ELF-1 (cell line): ENCODE measurements at places on chromosomes 11 and 22.

GRCh38 chr11:40246983-40247382 lies 1212.5 kb downstream of the LRRC4C start:
- peak; percentile 24 for DNase-seq

- DNase-seq = no peak
Measured at GRCh38 chr11:60307507-60308195, 19.4 kb upstream of the MS4A6E start.

DNA sequence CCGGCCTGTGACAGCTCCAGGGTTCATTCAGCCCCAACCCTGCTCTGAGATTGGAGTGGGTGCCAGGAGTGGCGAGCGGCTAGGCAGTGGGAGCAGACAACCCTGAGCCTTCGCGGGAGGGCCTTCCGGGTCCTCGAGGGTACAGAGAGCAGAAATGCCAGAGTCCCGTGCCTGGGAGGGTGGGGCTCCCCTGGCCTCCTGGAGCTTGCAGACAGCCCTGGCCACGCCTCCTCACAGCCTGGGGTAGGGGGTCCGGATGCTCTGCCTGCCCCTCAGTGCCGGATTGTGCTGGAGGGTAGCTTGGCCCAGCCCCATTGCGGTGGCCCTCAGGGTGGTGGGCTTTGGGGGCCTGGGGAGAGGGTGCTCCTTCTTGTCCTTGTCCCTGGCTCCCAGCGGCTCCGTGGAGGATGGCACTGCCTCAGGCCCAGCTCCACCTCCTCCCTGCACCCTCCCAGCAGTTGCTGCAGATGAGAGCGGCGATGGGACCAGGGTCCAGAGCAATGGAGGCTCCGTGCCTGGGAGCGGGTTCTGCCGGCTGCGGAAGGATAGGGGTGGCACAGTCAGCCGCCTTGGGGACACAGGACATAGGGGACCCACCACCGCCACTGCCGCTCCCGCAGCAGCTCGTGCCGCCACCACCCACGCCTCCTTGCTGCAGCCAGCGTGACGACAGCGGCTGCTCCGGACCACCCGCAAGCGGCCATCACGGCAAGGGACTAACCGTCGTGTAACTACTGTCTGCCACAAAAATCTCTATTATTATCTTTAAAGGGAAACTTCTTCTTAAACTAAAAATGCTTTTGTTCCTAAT lies 34.9 kb upstream of the OR10G7 start:
- DNase-seq = peak; percentile 45

- DNase-seq = no peak
Measured at GRCh38 chr22:44561139-44561840, 63.3 kb upstream of the RTL6 start.

GRCh38 chr22:41034706-41035105 lies 57.7 kb upstream of the EP300 start:
- no peak for DNase-seq

GRCh38 chr11:95456714-95457491 lies 225.9 kb upstream of the SESN3 start:
- DNase-seq = no peak

DNA sequence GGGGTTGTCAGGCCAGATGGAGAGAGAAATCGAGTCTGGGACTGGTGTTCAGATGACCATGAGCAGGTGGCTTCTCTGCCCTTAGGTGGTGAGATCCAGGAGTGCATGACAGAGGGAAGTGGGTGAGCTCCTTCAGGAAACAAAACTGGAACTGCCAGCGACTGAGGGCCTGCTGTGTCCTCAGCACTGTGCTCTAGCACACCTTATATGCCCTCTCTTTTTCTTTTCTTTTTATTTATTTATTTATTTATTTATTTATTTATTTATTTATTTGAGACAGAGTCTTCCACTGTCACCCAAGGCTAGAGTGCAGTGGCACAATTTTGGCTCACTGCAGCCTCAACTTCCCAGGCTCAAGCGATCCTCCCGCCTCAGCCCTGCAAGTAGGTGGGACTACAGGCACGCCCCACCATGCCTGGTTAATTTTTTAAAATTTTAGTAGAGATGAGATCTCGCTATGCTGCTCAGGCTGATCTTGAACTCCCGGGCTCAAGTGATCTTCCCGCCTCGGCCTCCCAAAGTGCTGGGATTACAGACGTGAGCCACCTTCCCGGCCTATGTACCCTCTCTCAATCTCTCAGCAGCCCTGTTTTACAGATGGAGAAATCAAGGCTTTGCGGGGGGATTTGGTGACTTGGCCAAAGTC lies 14.8 kb upstream of the RASD2 start:
- DNase-seq = no peak

- no peak for DNase-seq
Measured at GRCh38 chr11:48125866-48126265, 90.7 kb upstream of the OR4B1 start.

DNA sequence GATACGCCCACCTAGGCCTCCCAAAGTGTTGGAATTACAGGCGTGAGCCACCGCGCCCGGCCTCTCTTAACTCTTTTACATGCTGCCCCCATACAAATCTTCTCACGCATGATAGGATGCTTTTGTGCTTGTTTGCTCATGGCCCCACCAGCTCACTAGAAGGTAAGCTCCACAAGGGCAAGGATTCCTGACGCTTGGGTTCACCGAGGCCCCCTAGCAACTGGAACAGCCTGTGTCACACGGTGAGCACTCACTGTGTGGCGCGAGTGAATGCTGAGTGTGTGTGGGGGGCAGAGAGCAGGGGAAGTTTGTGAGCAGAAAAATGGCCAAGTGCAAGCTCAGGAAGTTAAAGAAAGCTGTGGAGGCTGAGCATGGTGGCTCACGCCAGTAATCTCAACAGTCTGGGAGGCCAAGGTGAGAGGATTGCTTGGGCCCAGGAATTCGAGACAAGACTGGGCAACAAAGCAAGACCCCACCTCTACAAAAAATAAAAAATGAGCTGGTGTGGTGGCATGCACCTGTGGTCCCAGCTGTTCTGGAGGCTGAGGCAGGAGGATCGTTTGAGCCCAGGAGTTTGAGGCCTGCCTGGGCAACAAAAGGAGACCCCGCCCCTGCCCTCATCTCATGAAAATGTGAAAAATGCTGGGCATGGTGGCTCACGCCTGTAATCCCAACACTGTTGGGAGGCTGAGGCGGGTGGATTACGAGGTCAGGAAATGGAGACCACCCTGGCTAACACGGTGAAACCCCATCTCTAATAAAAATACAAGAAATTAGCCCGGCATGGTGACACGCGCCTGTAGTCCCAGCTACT lies 2.3 kb downstream of the BAD start:
- no peak for DNase-seq

GRCh38 chr22:17974087-17974486 lies 50.3 kb downstream of the MICAL3 start:
- peak; percentile 49 for DNase-seq

GRCh38 chr11:88340366-88340935 lies 2.9 kb upstream of the CTSC start:
- no peak for DNase-seq

DNA sequence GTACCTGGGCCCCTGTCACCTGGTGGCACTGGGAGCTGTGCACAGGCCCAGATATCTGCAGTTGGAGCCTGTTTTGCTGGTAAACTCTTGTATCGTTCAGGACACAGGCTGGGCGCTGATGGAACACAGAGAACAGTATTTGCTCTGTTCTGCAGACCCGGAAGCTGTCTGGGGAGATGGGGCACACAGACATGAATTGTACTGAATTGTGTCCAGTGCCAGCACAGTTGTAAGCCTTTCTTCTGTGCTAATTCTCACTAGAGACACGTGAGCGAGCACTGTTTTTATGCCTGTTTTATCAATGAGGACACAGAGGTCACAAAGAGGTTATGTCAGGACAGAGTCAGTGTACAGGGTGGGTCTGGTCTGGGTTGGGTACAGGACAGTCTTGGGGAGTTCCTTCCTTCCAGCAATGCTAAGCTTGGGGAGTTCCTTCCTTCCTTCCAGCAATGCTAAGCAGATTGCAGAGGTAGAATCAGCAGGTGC lies 24.4 kb upstream of the ACR start:
- no peak for DNase-seq

GRCh38 chr22:39299829-39300178 lies 19.6 kb downstream of the RPL3 start:
- DNase-seq = peak; percentile 73

GRCh38 chr11:117045956-117046355 lies 52.3 kb downstream of the SIK3 start:
- DNase-seq = no peak

DNA sequence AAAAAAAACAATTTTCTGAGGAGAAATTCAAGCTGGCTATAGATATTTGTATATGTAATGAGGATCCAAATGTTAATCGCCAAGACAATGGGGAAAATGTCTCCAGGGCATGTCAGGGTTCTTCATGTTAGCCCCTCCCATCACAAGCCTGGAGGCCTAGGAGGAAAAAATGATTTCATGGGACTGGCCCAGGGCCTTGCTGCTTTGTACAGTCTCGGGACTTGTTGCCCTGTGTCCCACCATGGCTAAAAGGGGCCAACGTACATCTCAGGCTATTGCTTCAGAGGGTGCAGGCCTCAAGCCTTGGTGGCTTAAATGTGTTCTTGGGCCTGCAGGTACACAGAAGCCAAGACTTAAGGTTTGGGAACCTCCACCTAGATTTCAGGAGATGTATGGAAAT lies 62.1 kb upstream of the SLC5A12 start:
- DNase-seq = no peak

DNA sequence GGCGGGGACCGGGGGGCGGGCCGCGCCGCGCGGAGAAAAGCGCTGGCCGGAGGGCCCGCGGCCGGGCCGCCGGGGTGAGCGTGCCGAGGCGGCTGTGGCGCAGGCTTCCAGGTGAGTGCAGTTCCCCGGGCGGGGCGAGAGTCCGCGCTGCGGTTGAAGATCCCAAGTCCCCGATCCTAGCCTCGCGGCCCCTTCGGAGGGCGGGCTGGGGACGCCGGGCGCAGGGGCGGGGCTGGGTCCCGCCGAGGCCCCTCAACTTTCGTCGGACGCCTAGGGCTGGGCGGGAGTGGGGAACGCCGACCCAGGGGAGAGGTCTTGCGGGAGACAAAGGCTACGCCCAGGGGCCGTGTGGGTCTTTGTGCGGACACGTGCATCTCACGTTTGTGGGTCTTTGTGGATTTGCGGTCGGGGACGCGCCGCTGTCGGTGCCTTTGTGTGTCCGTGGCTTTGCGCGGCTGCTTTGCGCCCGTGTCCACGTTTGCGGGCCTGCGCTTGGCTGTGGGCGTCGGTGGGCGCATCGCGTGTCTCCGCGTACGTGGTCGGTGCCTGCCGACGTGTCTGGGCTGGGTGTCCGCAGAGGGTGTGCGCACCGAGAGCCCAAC lies at the start of gene TSKU:
Gene TSKU, plus strand, starts transcription at position 63 of the 602 bp plus-strand sequence. CDS start 12,261 bp downstream, outside the sequence.
- DNase-seq = peak; percentile 78

GRCh38 chr11:9759519-9760192 lies 95.8 kb downstream of the SWAP70 start:
- DNase-seq = no peak

GRCh38 chr11:72947229-72947628 lies 133.0 kb downstream of the ATG16L2 start:
- no peak for DNase-seq

DNA sequence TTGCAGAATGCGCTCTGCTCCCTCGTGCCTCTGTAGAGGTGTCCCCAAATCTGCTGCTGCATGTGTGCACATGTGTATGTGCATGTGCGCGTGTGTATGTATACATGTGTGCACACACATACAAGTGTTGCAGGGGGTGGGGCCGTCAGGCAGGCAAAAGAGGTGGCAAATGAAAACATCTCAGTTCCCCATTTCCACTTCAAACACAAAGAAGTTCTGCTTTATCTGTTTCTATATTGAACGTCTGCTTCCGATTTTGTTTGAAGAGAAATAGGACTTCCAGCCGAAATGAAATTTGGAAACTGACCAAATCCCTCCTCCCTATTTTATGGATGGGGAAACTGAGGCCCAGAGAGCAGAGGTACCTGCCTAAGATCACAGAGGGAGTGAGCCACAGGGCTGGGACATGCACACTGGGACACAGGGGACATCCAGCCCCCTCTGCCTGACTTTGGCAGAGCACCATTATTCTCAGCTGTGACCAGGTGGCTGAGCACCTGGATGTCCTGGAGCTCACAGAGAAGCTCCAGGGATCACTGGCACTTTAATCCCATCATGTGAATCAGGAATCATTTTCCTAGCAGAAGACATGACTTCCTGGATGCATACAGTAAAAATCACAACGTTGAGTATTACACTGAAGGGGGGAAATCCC lies 41.2 kb upstream of the ALX4 start:
- no peak for DNase-seq

- DNase-seq = no peak
Measured at GRCh38 chr11:114281388-114281956, 14.7 kb upstream of the NNMT start.

GRCh38 chr22:42492323-42492690 lies 27.3 kb downstream of the RRP7A start:
- DNase-seq = no peak

DNA sequence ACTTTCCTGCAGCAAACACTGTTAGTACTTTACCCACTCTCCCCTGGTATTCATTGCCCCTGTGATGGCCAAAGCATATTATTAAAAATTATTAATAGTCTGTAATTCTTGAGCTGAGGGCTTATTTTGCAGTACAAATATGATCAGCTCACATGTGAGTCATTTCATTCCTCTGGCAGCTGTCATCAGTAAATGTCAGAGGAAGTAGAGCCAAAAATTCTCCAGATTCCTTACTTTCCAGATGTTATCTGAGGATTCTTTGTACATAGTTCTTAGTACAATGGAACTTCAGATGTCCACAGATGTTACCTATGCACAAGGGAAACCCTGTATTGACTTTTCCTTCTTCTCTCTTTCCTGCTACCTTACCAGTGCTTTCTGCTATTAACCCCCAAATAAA lies 12.5 kb downstream of the OR5B3 start:
- no peak for DNase-seq

- no peak for DNase-seq
Measured at GRCh38 chr11:115721296-115721995, 217.2 kb upstream of the CADM1 start.

DNA sequence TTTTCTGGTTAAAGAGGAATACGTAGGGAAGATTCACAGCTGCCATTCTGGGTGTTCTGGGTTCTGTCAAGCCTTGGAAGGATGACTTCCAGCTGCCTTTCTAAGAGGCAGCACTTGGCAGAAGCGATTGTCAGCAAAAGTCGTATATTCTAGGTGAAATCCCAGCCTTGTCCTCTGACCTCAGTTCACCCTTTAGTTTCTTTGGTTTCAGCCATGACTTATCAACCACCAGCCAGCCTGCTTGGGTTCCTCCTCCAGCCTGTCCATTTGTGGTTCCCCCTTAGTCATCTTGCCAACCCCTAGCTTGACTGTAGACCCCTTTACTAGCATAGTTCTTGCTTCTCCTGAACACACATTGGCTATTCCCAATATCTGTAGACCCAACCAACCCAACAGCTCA lies 102.3 kb upstream of the CD44 start:
- DNase-seq = peak; percentile 54

GRCh38 chr11:46159680-46160079 lies 38.4 kb upstream of the PHF21A start:
- peak; percentile 48 for DNase-seq

GRCh38 chr22:32175683-32176644 lies 16.9 kb upstream of the C22orf42 start:
- DNase-seq = peak; percentile 42
